NCI-H1930 (cell line): ENCODE measurements at places on chromosomes 2 and 18.

GRCh38 chr18:3394648-3395047, 55.3 kb upstream of the TGIF1 start:
- DNase-seq: no peak

DNA sequence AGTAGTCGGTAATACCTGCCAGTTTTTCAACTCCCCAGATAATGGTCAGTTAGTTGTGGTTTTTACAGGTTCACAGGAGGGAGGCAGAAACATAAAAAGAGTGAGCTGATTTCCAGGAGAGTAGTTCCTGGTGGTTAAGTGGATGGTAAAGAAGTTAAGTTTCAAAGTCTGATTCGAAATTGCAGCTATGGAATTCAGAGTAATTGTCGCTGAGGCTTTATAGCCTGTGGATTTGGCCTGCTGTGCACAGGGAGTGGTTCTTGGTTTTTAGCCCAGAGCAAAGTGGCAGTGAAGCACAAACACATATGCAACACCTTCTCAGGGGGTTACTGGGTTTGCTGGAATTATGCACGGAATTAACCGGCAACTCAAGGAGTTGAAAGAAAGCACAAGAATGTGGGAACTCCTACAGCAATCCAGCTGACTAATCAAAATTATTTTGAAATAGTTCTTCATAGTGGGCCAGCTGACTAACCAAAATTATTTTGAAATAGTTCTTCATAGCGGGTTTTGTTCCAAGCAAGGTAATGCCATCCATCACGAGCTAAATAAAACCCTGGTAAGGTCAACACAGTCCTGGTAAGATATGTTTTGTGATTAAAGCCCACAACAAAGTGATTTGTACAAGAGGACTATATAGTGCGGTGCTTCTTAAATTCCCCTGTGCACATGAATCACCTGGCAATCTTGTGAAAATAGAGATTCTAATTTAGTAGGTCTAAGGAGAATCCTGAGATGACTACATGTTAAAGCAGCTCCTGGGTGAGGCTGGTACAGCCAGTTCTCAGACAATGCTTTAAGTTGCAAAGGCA, 94.4 kb downstream of the SGPP2 start:
- no peak for DNase-seq

GRCh38 chr2:157419031-157419575, 24.8 kb downstream of the CYTIP start:
- DNase-seq: no peak

GRCh38 chr2:120262150-120262549, 9.5 kb downstream of the RALB start:
- DNase-seq: no peak

- DNase-seq: no peak
Observed at GRCh38 chr2:63424329-63425078, 163.8 kb downstream of the WDPCP start.

DNA sequence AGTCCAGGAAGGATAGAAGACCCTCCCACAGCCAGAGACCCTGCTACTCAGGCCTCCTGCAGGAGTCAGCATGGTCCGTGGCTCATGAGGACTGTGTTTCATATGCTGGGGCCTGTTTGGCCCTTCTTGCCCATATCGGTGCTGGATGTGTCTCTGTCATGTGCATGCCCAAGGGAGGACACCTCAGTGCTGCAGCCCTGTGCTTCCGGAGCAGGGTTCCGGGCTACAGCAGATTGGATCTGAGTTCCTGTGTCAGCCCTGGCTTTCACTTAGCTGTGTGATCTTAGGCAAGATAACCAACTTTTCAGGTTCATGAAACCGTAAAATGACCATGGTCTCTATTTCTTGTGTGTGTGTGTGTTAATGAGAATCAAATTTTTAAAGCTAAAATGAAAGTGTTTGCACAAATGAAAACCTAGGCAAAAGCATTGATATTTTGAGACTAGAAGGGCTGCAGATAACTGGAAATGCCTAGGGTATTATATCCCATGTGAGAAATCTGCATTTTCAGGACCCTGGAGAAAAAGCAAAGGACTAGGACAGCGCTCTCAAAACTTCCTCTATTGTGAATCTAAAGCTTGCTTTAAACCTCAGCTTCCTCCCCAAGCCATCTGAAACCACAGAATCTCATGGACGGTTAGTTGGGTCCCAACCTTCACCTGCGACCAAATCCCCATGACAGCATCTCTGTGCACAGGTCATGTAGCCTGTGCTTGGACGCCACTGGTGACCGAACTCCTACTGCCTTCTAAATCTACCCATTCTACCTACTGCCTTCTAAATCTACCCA, 58.8 kb upstream of the CAPN13 start:
- no peak for DNase-seq

DNA sequence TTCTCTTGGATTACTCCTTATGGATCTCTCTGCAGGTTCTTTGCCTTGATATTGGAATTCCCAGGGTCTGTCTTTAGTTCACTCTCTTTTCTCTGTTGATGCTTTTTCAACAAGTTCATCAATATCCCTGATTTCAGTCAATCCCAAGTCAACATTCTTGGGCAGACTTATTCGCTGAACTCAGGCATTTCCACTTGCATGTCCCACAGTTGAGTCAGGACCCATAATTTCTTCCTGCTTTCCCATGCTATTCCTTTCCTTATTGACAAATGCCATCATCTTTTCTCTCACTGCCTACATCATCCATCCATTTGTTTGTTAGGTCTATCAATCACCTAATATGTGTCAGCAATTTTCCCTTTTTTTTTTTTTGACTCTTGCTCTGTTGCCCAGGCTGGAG, 11.6 kb downstream of the GPD2 start:
- DNase-seq: no peak

GRCh38 chr2:130729322-130730299, 741 bp downstream of the GPR148 start:
- DNase-seq: no peak

- no peak for DNase-seq
Observed at GRCh38 chr2:229202646-229203045, 68.4 kb downstream of the PID1 start.
